ENCODE measurements at places on chromosomes 16 and 17.

GRCh38 chr17:57808882-57809281 is 41.0 kb downstream of the MRPS23 start:
- no peak for DNase-seq

DNA sequence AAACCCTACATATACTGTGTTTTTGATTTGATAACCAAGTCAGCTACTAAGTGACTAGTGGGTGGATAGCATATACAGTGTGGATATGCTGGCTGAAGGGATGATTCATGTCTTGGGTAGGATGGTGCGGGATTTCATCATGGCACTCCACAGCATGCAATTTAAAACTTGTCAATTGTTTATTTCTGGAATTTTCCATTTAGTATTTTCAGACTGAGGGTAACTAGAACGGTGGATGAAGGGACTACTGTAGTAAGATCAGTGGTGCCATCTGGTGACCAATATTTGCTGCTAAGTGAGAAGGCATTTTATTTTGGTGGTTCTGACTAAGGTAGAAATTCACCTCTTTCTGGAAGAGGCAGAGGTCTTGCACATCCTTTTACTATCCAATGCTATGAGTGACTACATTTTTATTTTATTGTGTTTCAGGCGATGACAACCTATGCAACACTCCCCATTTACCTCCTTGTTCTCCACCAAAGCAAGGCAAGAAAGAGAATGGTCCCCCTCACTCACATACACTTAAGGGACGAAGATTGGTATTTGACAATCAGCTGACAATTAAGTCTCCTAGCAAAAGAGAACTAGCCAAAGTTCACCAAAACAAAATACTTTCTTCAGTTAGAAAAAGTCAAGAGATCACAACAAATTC is 3.1 kb downstream of the CDC6 start:
- DNase-seq = no peak

DNA sequence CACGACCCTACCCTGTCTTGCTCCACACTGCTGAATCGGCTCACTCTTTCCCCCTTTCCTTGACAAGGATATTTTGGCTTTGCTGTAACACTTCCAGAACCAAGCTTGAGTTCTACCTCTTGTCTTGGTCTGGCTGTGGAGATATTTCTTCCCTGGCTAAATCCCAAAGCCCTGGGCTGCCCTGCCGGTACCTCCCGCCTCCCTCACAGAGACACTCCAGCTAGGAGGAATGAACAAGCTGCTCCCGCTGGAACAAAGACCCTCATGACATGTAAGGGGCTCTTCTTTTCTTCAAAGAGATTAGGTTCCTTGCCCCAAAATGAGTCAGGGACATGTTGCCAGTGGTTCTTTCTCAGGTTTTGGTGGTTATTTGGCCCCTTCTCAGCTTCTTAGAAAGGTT is 10.8 kb downstream of the INPP5K start:
- no peak for DNase-seq

GRCh38 chr17:77441940-77442339 is 301.2 kb downstream of the SEC14L1 start:
- DNase-seq = no peak

All from occipital lobe (tissue), 3 donors.